Forelimb muscle (tissue), 1 donor: ENCODE measurements at places on chromosomes 5 and 9. TPM values are rescaled to one million over a fixed set of nuclear protein-coding genes. Genes with fewer than 3 reads are reported as not detected.

SLC6A18 gene
- polyA plus RNA-seq, result not detected

PCDHB10 gene
- 3.6 TPM for polyA plus RNA-seq

LRRC70 gene
- 3.6 TPM for polyA plus RNA-seq

INSL4 gene
- not detected for polyA plus RNA-seq

SPTLC1 gene
- polyA plus RNA-seq, result 41.0 TPM

SHISAL2B gene
- 0.40 TPM for polyA plus RNA-seq

ZNF474 gene
- polyA plus RNA-seq, result 0.62 TPM

OLFM1 gene
- polyA plus RNA-seq, result 2.7 TPM

EQTN gene
- polyA plus RNA-seq, result not detected

SPINK13 gene
- 0.33 TPM for polyA plus RNA-seq

PCDH12 gene
- polyA plus RNA-seq, result 14.0 TPM

PRR16 gene
- polyA plus RNA-seq, result 19.3 TPM

HARS2 gene
- polyA plus RNA-seq, result 26.6 TPM
